Stimulated activated CD8-positive, alpha-beta memory T cell treated with anti-CD3 and anti-CD28 coated beads, Interleukin-4, amount 100 ng/mL, for 1 hour (primary cell): ENCODE measurements at places on chromosomes 2 and 18.

GRCh38 chr2:152336119-152336853 lies 1.3 kb downstream of the FMNL2 start:
- DNase-seq: no peak

GRCh38 chr2:220432645-220433044 lies 805.2 kb downstream of the SLC4A3 start:
- no peak for DNase-seq

- DNase-seq: no peak
These were observed 94.2 kb upstream of the FSHR start for GRCh38 chr2:49248506-49248905.

GRCh38 chr2:65688141-65688886 lies 255.9 kb upstream of the SPRED2 start:
- no peak for DNase-seq

GRCh38 chr18:4024702-4025101 lies 430.4 kb downstream of the DLGAP1 start:
- no peak for DNase-seq

DNA sequence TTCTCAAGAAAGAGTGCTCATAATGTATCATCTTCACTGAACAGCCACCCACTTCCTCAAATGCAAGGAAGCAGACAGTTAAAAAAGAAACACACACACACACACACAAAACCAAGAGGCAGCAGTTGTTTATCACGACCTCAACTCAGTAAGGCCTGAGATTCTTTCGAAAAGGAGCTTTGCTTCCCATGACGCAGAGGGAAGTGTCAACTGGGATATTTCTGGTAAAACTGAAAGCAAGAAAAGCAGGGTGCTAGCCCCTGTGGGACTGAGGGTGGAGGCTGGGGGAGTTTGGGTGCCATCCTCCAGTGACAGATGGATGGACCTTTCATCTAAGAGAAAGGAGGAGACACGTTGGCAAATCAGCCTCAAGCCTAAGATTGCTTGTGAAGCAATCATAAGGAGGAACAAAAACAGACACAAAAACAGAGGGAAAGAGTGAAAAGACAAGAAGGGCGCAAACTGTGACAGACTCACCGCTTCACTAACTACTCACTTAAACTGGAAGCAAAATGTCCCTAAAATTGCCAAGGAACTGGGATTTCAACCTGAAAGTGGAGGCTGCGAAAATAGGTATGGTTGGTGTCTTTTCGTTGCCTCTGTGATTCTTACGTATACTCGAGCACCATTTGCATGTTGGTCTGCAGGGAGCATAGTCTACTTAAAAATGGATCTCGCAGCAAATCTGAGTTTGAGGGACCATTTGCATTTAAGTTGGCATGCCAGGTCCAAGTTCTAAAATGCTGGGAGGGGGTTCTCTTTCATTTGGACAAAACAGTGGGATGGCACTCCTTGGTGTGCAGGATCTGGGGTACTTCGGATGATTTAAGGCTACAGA lies at the start of gene ARHGAP25:
TSS of gene ARHGAP25 (plus strand) at position 124 of the 838 bp plus-strand sequence. CDS start at position 513, 389 bp downstream.
- no peak for DNase-seq

GRCh38 chr2:127012868-127013267 lies 94.1 kb downstream of the BIN1 start:
- no peak for DNase-seq

- no peak for DNase-seq
These were observed 402.0 kb upstream of the MMADHC start for GRCh38 chr2:149989447-149990063.

GRCh38 chr2:96092573-96092877 lies 23.8 kb downstream of the ADRA2B start:
- no peak for DNase-seq

GRCh38 chr2:28135324-28135723 lies 244.8 kb downstream of the BABAM2 start:
- no peak for DNase-seq

- DNase-seq: no peak
These were observed 171.9 kb upstream of the SALL3 start for GRCh38 chr18:78807668-78808067.

DNA sequence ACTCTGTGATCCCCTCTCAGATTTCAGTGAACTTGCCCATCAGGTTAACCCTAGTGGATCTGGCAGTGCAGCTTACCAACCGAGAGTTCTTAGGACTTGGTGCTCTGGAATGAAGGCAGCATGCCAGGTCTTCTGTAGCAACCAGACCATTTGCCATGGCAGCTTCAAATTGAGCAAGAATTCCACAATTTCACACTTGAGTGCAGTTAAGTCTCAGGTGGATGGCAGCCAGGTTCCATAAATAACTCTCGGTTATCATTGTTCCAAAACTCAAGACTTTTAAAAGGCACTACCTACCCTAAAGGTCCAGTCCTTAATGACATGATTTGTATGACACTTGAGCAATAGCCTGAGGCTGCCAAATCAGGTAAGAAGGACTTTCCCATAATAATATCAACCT lies 48.1 kb downstream of the GALNT3 start:
- no peak for DNase-seq

DNA sequence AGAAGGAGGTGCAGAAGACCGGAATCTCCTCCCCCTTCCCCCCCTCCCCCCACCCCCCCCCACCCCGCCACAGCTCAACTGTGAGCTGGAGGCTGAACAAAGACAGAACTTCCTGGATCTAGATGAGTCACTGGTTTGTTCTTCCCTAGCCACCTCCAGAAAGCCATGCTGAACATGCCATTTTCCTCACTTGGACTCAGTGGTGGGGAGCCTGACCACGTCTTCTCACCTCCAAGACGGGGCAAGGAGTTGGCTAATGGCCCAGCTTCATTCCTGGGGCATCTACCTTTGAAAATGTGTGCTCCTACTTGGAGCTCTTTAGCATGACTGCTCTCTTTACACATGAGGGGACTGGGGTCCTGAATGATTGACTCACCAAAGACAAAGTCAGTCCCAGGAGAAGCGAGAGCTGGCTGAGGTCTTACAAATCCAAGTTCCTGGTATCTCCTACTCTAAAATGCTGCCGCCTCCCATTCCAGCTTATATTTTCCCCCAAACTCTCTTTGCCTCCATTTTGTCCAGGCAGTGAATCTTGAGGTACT lies 22.6 kb upstream of the FZD5 start:
- DNase-seq: no peak

DNA sequence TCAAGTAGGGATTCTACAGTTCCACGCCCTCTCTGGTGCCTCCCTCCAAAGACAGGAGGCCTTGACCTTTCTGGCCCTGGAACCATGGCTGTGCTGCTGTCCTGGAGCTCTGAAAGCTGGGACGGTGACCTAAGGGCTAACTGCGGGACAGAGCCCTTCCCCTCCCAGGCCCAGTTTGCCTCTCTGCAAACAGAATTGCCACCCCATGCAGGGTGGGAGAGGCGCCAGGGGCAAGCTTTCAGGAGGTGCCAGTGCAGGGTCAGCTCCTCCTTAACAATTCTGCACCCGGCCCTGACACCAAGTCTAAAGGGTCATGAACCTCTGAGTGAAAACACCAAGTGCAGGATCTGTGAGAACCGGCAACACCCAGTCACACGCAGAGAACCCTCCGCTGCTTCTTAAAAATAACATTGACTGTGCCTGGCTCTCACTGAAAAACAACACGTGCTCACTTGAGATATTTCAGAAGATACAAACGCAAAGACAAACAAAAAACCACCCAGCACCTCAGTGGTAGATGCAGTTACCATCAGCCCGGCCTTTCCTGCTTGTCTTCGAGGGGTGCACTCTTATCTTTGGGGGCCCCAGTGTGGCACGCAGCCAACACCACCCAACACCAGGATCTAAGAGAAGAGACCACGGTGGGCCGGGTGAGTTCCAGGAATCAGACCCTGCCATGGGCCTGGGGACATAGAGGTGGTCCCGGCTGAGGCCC lies 1.1 kb upstream of the SNED1 start:
- no peak for DNase-seq

DNA sequence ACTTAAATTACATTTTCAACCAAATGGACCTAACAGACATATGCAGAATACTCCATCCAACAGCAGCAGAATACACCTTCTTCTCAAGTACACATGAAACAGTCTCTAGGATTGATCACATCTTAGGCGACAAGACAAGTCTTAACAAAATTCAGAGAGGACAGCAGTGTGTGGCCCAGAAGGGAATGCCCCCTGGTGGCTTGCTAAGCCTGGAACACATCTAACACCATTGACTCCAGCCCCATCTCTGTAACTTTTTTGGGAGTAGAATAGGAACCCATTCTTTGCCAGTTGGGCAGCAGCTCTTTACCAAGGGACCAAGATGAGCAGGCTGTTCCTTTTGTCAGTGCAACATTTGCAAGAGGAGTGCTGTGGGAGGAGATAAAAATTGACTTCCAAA lies 249.9 kb downstream of the PLCL1 start:
- no peak for DNase-seq

DNA sequence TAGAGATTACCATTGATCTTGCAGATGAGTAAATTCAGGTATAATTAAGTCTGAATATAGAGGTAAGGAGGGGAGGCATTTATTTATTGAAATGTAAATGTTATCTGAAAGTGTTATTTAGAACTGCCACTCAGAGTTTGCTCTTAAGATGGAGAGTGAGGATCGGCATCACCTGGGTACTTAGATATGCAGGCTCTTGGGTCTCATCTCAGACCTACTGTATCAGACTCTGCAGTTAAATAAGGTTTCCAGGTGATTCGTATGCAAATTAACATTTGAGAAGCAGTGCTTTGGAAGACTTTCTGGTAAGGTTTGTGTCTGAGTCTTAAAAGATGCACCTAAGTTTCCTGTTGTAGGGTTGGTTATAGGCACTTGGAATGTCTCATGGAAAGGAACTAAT lies 9.2 kb downstream of the HTR2B start:
- no peak for DNase-seq

GRCh38 chr18:48490641-48491293 lies 48.1 kb upstream of the CTIF start:
- no peak for DNase-seq

- DNase-seq: no peak
These were observed 5.6 kb downstream of the WNT10A start for GRCh38 chr2:218885981-218886947.

- DNase-seq: no peak
These were observed 39.1 kb upstream of the PPP1R1C start for GRCh38 chr2:181946444-181947127.

- no peak for DNase-seq
These were observed 426.5 kb downstream of the SLC4A3 start for GRCh38 chr2:220053919-220054318.
